Activated CD4-positive, alpha-beta T cell treated with anti-CD3 and anti-CD28 coated beads for 36 hours (primary cell): ENCODE measurements at places on chromosomes 16 and 17. TPM values are rescaled to one million over a fixed set of nuclear protein-coding genes. Genes with fewer than 3 reads are reported as not detected.

The DHX58 gene
- total RNA-seq, result 23.8 TPM

DNA sequence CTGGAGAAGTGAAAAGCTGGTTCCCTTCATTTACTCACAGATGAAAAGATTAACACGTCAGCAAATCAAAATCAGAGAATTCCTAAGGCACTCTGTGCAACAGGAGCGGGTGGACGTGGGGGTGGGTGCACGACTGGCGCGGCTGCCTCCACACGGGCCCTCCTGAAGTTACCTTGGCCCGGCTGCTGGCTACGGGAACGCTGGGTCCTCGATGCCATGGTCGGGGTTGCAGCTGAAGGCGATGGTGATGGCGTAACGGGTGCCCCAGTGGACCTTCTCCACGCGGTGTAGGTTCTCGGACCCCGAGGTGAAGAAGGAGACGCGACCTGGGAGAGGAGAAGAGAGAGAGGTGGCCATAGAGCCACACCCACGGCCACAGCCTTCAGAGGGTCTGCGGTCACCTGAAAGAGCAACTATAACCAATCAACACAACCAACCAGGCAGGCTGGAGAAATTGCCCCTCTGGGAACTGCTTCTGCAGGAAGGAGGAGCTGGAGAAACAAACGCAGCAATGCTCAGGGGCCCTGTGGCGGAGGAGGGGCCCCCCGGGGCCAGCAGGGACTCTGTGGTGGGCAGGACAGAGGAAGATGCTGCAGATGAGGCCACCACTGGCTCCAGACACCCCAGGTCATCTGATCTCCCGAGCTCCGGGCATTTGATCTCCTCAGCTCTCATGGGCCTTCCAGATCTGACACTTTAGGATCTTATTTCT is 20.8 kb downstream of the UTS2R start:
- H3K27ac ChIP-seq, result no peak overlapping the region
- no peak overlapping the region for H3K4me3 ChIP-seq
- no peak for DNase-seq
- no peaks in the 10 kb centered on the region for H3K27me3 ChIP-seq
- H3K4me1 ChIP-seq, result peaks cover 2% of the 10 kb centered on the region
- peaks cover 10% of the 10 kb centered on the region for H3K36me3 ChIP-seq

DNA sequence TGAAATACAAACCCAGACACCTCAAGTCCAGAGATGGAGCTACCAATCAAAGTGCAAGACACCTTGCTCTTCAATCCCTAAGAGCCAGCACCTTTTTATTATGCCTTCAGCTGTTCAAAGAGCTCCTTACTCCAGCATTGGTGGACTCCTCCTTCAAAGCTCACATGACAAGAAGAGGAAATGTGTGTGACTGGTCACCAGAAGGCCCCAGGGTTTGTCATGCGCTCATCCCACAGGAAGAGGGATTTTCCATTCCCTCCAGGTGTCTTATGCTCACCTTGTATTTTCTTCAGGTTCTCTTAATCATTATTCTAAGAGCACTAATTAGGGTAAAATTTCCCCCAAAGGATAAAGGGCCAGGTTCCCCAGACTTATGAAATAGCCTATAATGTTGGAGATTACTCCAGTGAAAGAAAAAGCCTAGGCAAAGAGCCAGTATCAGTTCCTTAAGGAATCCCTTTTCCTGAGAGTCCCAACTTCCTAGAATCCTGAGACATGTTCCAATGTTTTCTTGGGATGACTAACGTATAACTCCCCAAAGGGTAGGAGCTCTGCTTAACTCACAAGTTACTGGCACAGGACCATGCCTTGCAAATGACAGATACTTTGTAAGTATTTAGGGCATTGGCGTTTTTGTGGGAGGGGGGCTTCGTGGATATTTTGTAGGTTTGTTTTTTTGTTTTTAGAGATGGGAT is 56.9 kb upstream of the SOX9 start:
- no peaks in the 10 kb centered on the region for H3K36me3 ChIP-seq
- no peak overlapping the region for H3K27ac ChIP-seq
- no peaks in the 10 kb centered on the region for H3K4me1 ChIP-seq

DNA sequence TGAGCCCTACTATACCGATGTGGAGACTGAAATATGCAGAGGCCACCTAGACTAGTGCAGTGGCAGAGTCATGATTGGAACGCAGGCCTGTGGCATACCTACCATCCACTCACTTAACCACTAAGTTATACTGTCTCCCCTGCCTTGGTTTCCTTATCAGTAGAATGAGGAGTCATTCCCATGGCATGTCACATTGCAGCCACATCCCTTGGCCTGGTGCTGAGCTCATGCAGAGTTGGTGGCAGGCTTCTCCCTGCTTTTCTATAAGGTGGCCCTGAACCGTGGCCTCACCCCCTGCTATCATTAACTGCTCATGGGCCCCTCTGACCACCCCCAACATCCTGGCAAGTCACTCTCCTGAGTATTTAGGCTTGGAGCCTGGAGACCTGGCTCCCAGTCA is 212.5 kb downstream of the KATNIP start:
- H3K4me3 ChIP-seq, result no peak overlapping the region
- H3K27ac ChIP-seq, result no peak overlapping the region
- H3K36me3 ChIP-seq, result peaks cover 14% of the 10 kb centered on the region
- no peaks in the 10 kb centered on the region for H3K4me1 ChIP-seq
- H3K27me3 ChIP-seq, result no peaks in the 10 kb centered on the region
- DNase-seq, result no peak

DNA sequence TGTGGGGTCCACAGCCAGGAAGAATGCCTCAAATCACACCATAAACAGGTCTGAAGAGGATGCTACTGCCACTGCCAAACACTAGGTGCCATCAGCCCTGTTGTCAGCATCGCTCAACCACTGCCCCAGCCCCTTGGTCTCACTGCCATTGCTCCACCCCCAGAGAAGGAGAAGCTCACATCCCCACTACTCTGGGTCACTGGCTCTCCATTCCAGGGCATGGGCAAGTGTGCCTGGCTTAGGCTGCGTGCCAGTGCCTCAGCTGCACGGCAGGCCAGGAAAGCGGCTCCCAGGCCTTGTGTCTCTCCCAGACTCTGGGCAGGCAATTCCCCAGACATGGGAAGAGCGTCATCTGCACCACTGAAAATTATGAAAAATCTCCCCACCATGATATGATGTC is 1.2 kb upstream of the IGSF6 start:
- no peak for DNase-seq
- no peak overlapping the region for H3K27ac ChIP-seq
- no peaks in the 10 kb centered on the region for H3K27me3 ChIP-seq
- peaks cover 44% of the 10 kb centered on the region for H3K4me1 ChIP-seq
- H3K36me3 ChIP-seq, result peaks cover 7% of the 10 kb centered on the region
